ENCODE measurements at places on chromosomes 11 and 22. TPM values are rescaled to one million over a fixed set of nuclear protein-coding genes. Genes with fewer than 3 reads are reported as not detected.

GRCh38 chr22:23402275-23403151 lies 177.6 kb downstream of the IGLL1 start:
- peak; percentile 78 for ATAC-seq

- no peak for ATAC-seq
Observed at GRCh38 chr11:94869186-94869585, 101.0 kb downstream of the AMOTL1 start.

GTSE1 gene
- 0.20 TPM for total RNA-seq

- ATAC-seq, result no peak
Observed at GRCh38 chr11:94010136-94010535, 11.0 kb upstream of the HEPHL1 start.

Measured in gastroesophageal sphincter (tissue), 4 donors.